ENCODE measurements at places on chromosomes 7 and 10.

DNA sequence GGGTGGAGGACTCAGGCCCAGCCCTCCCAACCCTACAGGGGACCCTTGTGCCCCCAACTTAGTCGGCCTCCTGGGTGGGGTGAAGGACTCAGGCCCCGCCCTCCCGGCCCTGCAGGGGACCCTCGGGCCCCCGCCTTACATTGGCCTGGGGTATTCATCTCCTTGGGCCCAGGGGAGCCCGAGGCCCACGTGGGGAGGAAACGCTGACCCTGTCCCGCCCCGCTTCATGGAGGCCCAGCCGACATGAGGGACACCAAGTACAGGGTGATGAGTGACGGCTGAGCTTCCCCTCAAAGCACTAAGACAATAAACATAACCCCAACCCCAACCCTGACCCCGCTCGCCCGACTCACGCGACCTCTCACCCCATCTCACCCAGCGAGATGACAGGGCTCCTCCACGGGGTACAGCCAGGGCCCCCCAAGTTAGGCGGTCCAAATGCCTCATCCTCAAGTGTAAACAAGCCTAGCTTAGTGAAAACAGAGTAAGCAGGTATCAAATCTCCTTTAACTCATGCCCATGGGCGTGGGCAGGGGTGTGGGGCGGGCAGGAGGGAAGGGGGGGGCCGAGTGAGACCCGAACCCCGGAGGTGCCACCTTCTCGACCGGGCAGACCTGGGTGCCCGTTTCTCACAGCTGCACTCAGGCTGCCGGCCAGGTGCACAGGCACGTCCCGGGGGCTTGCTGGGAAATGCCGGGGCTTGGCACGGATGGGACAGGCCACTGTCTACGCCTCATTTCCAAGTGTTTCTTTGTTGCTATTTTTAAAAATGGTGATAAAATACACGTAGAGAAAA lies 8.2 kb downstream of the CYP2W1 start:
- no peak for DNase-seq

GRCh38 chr7:133529861-133530260 lies 277.0 kb downstream of the EXOC4 start:
- no peak for DNase-seq

DNA sequence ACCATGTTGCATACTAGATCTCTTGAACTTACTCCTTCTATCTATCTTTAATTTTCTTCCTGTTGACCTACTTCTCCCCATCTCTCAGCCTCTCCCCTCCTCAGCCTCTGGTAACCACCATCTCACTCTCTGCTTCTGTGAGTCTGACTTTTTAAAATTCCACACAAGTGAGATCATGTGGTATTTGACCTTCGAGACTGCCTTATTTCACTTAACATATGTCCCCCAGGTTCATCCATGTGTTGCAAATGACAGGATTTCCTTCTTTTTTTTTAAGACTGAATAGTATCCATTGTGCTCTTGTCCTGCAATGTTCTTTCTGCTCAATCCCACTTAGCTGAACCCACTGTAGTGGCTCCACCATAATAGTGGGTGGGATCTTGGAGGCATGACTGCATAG lies 51.4 kb upstream of the DNAJC1 start:
- no peak for DNase-seq

DNA sequence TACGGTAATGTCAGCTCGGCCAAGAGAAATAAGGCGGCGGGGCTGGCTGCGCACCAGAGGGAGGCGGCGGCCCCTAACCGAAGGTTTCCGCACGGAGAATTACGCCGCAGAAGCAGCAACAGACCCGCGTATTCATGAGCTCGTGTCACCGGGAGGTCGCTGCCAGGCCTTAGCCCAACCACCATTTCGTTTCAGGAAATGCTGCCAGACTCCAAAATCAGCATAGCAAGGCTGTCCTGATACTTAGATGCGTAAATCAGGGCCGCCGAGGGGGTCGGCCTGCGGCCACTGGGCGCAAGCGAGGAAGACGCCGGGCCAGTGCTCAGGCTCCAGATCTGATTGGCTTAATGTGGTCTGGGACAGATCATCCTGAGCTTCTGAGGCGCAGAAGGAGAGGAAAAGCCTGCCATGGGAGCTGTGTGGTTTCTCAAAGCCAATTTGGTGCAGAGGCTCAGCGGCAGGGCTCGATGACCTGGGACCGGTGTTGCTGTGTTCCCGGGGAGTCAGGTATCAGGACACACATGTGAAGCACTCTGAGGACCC lies 247.9 kb downstream of the BAMBI start:
- no peak for DNase-seq

DNA sequence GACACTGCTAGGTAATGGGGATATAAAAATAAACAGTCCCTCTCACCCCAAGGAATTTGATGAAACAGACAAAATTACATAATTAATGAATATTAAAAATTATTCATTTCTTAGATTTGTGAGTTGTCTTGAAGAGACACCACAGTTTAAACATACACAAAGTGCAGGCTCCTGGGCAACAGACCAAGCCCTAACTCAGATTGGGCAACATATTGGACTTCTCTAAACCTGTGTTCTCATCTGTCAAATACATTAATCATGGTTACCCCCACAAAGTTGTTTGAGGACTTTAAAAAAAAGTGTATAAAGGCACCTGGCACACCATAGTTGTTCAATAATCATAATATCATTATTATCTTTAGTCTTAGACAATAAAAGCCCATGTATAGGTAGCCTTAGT lies 62.5 kb upstream of the CAPZA2 start:
- no peak for DNase-seq

- no peak for DNase-seq
These were observed 5.8 kb downstream of the ADO start for GRCh38 chr10:62810156-62810902.

DNA sequence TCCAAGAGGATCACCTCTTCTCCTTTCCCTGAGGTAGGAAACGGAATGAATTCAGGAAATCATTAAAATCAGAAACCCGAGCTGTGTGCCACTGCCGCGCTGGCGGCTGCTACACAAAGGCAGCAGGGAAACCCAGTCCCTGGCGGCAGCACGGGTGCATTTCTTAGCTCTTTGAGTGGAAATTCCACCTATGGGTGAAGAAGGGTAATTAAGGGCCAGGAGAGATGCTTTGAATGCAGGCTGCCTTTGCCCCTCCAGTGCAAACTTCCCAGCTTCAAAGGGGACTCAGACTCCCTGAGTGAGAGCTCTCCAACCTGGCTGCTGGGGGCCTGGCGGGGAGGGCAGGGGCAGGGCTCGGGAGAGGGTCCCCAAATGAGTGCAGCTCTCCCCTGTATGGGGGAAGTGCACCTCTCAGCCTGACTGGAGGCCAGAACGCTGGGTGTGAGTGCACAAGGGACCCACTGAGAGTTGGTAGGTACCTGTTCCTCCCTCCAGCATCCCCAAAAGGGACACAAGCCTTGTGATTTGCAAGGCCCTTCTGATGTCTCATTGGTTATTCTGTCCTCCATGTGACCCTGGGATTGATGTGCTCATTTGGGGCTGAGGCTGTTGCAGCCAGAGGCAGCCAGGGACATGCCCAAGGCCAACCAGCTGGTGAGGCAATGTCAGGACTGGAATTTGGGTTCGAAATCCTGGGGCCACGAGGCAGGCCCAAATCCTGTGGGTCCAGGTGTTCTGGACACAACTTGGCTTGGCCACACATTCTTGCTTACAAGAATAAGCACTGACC lies 16.3 kb upstream of the ZMIZ1 start:
- peak; percentile 43 for DNase-seq

- DNase-seq: no peak
These were observed 98.3 kb upstream of the FAM13C start for GRCh38 chr10:59460601-59461000.

- no peak for DNase-seq
These were observed 48.3 kb downstream of the BAIAP2L1 start for GRCh38 chr7:98352621-98353020.

- DNase-seq: no peak
These were observed 250.3 kb downstream of the CNTNAP2 start for GRCh38 chr7:146366938-146367337.

All from D341Med (cell line).